ENCODE measurements at places on chromosomes 11 and 22.

- DNase-seq, result no peak
Measured at GRCh38 chr11:122665861-122666260, 10.3 kb downstream of the UBASH3B start.

DNA sequence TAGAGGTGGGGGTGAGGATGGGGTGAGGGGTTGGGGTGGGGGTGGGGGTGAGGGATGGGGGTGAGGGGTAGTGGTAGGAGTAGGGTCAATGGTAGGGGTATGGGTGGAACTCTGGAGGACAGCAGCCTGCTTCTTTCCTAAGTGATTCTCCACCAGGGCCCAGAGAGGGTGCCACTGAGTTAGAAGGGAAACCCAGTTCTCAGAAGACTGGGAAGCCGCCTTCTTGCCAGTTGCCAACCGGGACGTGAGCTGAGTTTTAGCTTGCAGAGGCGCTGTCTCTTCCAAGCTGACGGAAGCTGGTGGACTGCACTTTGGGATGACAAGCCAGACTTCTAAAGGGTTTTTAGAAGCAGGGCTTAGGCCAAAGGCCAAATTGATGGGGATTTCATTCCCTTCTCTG lies 104.4 kb downstream of the NAT10 start:
- no peak for DNase-seq

- DNase-seq, result no peak
Measured at GRCh38 chr11:64654958-64655541, 64.0 kb downstream of the SLC22A12 start.

GRCh38 chr11:11969380-11970215 lies 38.8 kb downstream of the DKK3 start:
- no peak for DNase-seq

- DNase-seq, result no peak
Measured at GRCh38 chr11:1128311-1129142, 29.2 kb upstream of the MUC5AC start.

GRCh38 chr11:122440811-122441665 lies 214.5 kb upstream of the UBASH3B start:
- peak; percentile 10 for DNase-seq

DNA sequence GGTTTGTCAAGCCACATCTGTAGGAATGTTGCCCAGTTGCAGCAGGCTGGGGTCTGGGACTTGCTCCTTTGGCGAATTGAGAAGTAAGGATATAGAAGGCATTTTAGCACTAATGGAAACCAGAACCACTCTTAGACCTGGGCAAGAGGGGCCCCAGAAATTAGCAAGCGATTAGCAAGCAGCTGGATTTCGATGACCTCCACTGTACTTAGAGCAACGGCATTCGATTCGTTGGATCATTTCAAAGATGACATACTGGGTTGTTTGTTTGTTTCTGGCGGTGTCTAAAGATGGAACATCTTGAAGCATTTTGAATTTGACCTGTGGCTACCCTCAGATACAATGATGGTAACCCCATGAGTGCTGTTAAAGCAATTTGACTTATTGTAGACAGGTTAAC lies 1.2 kb upstream of the CDPF1 start:
- no peak for DNase-seq

GRCh38 chr11:12968101-12968500 lies 41.0 kb upstream of the RASSF10 start:
- no peak for DNase-seq

DNA sequence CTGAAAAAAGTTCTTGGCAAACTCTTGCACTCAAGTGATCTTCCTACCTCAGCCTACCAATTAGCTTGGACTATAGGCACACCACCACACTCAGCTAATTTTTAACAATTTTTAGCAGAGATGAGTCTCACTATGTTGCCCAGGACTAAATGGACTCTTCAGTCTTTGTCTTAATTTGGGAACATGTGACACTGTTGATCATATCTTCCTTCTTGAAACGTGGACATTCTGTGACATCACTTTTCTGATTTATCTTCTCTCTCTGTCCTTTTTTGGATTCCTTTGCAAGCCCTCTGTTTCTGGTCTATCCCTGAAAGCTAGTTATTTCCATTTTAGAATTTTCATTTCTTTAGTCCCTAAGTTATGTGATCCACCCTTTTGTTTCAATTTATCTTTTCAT lies 42.0 kb downstream of the RSF1 start:
- no peak for DNase-seq

- DNase-seq, result peak; percentile 80
Measured at GRCh38 chr11:37394236-37394870, 796.3 kb upstream of the RAG2 start.

GRCh38 chr11:61429346-61429690 lies 457 bp downstream of the CPSF7 start:
- peak; percentile 78 for DNase-seq

DNA sequence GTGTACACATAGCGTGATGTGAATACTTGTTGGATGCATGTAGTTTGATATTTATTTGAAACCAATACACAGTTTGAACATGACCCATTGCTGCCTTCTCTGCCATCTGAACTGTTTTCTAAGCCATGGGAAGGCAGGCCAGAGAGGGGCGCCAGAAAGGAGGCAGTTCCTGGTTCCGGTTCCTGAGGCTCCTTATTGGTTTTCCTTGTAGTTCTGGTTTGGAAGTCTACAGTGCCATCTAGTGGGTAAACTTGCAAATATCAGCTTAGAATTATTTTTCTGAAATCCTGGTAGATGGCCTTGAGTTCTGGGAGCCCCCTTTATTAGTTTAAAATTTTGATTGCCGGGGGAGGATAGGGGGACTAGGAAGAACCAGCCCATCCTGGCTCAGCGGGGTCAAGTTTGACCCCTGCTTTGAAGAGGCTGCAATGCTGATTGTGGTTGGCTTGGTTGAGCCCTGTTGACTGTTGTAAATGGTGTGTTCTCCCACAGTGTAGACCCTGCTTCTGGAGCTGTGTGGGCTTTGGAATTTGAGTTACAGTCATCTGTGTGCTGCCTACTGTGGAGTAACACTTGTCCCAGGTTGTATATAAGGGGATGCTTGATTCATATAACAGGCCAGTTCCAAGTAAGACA lies 48.4 kb downstream of the GRAMD1B start:
- peak; percentile 70 for DNase-seq

- DNase-seq, result no peak
Measured at GRCh38 chr11:61545921-61546320, 35.0 kb downstream of the SYT7 start.

GRCh38 chr11:9577556-9577955 lies 4.1 kb downstream of the WEE1 start:
- no peak for DNase-seq

- no peak for DNase-seq
Measured at GRCh38 chr11:96964661-96965060, 574.8 kb downstream of the JRKL start.

GRCh38 chr22:49829044-49829853 lies 1.6 kb upstream of the BRD1 start:
- DNase-seq, result no peak

DNA sequence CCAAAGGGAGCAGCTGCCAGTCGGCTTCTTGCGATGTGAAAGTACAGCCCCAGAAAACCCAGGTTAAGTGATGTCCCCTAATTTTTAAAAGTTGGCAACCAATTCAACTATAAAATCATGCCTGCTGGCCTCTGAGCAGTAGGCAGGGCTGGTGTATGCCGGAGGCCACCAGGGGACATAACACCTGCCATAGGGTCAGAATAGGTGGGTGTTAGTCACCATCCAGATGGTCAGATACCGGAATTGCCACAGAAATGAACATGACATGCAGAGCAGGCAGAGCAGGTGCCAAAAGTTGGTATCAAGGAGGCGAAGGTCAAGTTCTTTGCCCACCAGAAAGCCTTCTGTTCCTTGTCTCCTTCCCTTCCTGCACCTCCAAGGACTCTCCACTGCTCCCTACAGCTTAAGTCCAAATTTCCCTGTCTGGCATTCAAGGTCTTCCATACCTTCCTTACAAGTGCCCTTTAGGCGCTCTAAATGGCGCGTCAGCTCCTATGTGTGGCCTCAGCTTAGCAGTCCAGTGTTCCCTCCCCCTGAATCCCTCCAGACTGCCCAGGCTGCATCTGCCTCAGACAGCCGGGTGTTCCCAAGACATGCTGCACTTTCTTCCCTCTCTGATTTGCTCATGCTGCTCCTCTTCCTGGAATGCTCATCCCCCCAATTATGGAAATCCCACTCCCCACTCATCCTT lies 45.1 kb downstream of the PTPRJ start:
- no peak for DNase-seq

GRCh38 chr11:34223021-34223813 lies 117.8 kb downstream of the NAT10 start:
- DNase-seq, result no peak

- DNase-seq, result no peak
Measured at GRCh38 chr11:133790995-133791394, 54.3 kb downstream of the SPATA19 start.

DNA sequence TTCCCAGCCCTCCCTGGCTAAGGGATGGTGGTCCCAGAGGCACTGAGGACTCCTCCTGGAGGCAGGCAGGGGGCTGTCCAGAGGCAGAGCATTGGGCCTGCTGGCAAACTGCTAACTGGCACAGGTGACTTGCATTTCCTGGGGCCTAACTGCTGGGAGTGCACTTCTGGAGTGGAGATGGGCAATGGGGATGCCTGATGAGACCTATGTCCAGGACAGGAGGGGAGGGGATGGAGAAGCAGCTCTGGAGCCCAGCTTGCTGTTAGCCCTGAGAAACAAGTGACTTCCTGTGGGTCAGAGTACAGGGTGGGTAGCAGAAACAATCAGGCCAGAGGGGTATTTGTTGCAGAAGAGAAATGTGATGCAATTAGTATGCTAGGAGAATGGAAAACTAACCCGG lies 253.2 kb downstream of the ST3GAL4 start:
- DNase-seq, result no peak

DNA sequence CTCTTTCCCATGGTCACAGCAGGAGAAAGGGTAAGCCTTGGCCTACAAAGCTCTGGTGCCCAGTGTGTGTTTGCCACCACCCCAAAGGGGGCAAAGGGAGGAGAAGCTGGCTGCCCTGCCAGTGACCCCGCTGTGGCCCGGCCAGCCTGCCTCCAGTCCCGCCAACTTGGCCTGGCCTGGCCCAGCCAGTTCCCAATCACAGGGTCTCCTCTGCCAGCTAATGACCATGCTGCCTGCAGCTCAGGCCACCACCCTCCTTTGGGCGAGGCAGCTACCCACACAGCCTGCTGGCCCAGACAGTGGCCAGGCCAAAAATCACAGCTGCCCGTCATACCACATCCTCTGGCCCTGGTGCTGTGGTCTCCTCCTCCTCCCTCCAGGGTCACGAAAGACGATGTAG lies 5.1 kb downstream of the GDPD5 start:
- DNase-seq, result no peak

DNA sequence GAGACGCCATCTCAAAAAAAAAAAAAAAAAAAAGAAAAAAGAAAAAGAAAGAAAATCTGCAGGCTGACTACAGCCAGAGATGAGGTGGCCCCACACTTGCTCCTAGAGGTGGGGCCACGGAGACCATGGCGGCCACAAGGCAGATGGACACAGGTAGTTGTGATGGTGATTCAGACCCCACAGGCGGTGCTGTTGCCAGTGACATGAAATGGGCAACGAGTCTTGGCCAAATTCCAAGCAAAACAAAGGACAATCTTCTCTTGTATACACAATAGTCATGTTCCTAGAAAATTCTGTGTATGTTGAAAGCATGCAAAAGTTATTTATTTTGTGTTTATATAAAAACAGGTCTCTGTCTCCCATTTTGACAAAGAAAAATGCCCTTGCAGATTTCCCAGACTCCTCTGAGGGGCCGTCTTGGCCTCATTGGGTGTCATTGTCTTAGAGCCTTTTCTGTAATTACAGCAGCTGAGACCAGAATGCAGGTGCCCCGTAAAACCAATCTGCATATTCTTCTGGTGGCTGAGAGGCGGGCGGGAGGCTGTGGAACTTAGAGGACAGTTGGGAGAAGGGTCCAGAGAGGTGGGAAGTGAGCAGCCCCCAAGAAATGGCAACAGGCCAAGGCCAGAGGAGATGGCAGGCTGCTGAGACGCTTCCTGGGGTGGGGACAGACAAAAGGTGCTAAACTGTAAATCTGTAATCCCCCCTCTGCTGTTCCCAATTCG lies 22.5 kb upstream of the DAGLA start:
- DNase-seq, result no peak

GRCh38 chr22:42664976-42665831 lies 16.0 kb upstream of the CYB5R3 start:
- no peak for DNase-seq

GRCh38 chr22:46657655-46657953 lies 37.4 kb downstream of the GRAMD4 start:
- DNase-seq, result no peak

GRCh38 chr11:111047374-111047773 lies 198.2 kb upstream of the POU2AF2 start:
- no peak for DNase-seq

DNA sequence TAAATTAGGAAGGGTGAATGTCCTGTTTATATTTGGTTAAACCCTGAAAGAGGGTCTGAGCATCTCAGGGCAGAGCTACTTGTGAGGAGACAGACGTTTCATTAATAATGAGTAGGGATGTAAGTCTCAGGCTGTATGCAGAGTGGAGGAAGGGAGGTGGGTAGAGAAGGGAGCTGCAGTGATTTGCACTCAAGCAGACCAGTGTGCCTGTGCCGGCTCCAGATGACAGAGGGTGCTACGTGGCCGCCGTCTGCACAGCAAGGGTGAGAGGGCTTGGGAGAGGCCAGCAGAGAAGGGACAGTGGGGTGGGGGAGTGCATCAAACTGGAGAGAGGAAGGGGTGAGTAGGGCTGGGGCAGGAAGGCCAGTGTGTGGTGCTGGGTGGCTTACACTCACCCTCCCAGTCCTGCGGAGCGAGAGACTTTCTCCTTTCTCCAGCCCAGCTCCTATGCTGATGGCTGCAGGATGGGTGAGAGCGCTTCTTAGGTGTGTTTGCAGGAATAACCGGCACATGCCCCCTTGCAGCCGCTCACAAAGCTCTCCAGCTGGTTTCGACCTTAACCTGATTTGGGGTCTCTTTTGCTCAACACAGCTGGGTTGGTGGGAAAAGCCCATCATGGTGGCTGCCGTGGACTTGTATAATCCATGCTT lies 130.6 kb downstream of the ST3GAL4 start:
- DNase-seq, result no peak

DNA sequence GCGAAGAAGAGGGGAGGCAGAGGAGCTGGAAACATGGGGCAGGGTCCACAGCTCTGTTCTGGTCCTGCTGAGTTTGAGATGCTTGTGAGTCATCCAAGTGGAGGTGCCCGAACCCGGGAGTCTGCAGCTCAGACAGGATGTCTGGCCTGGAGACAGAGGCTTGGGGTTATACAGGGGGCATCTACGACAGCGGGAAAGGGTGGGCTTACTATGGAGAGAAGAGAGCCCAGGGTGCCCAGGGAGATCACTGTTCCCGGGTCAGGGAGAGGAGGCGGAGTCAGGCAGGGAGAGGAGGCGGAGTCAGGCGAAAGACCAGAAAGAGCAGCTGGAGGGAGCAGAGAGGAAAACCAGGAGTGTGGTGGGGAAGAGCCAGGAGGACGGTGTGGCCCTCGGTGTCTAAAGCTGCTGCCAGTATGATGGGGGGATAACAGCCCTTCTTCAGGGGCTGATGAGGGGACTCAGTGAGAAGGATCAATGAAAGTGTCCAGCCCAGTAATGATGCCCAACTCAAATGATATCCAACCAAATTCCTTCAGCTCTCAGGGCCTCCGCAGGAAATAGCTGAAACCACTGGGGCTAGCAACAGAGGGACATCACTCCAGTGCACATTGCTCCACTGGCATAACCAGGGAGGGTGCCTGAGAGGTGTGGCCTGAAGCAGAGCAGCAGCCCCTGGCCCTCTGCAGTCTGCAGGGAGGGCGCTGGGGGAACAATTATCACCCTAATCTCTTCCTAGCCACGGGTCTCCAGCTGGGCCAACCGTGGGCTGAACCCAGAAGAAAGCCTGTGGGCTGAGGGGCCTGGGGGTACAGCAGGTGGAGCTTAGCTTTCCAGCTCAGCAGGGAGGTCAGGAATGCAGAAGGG lies 2.6 kb upstream of the LTBP3 start:
- peak; percentile 83 for DNase-seq
